ENCODE measurements at places on chromosomes 12 and 14.
A peak's percentile ranks its signal among the peaks of the same experiment; 100 is the strongest.

- DNase-seq, result no peak
These were observed 84.4 kb downstream of the SPATS2 start for GRCh38 chr12:49451468-49452259.

GRCh38 chr12:131894981-131895639 is 688 bp downstream of the ULK1 start:
- DNase-seq, result peak; percentile 4

DNA sequence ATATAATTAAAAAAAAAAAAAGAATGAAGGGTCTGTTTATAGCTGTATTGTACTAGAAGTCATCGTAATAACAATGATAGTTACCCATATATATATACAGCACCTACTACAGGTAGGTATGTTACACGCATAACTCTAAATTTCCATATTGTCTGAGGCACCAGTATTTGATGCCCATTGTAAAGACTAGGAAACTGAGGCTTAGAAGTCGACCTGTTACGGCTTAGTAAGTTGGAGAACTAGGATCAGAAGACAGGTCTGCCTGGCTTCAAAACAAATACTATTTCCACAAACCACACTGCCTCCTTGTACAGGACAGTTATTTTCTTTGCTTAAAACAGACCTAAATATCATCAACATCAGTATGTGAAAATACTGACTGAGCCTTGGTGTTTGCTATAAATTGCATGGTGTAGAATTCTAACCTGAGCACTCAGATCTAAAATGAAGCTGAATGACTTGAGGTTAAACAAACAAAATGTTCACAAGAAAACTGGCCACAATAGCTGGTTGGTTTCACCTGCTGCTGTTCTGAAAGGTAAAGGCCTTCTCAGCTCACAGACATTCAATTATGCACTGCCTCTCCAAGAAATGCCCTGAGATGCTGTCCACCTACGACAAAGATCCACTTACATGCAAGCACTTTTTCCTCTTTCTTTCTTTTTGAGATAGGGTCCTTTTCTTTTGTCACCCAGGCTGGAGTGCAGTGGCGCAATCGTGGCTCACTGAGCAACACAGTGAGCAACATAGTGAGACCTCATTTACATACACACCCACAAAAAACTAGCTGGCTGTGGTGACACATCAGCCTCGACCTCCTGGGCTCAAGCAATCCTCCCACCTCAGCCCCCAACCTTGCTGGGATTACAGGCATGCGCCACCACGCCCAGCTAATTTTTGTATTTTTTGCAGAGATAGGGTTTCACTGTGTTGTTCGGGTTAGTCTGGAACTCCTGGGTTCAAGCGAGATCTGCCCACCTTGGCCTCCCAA is 35.7 kb downstream of the SSH1 start:
- DNase-seq, result peak; percentile 59

GRCh38 chr12:65918021-65918420 is 93.7 kb downstream of the HMGA2 start:
- DNase-seq, result no peak

DNA sequence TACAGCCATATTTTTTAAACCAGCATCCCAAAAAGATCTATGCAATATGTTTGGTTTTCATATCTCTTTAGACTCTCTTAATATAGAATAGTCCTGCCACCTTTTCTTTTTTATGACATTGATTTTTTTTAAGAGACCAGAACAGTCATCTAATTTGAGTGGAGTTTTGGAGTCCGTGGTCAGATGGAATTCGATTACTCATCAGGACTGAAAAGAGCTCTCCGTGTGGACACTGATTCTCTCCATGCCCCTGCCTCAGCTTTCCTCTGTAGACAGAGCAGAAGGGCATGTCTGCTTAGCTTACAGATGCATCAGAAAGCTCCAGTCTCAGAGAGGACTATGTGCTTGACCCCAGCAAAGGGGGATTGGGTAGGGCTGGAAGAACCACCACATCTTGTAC is 27.8 kb downstream of the SMCO2 start:
- DNase-seq, result peak; percentile 89

DNA sequence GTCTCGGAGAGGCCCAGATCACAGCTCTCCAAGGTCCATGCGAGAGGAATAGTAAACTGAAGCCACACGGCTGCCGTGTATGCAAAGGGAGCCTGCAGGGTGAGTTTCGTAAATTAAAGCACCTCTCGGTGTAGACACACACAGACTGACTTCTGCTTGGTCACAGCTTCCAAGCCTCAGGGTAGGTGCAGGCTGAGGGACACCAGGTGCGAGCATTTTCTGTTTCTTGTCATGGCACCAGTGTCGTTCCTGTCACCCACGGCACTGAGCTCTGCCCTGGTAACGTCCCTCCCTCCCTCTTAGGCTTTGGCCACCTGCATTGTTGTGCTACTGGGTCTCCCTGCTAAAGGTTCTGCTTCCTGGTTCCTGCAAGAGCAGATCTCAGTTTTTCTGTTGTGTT is 76.2 kb upstream of the DYNC1H1 start:
- DNase-seq, result no peak

DNA sequence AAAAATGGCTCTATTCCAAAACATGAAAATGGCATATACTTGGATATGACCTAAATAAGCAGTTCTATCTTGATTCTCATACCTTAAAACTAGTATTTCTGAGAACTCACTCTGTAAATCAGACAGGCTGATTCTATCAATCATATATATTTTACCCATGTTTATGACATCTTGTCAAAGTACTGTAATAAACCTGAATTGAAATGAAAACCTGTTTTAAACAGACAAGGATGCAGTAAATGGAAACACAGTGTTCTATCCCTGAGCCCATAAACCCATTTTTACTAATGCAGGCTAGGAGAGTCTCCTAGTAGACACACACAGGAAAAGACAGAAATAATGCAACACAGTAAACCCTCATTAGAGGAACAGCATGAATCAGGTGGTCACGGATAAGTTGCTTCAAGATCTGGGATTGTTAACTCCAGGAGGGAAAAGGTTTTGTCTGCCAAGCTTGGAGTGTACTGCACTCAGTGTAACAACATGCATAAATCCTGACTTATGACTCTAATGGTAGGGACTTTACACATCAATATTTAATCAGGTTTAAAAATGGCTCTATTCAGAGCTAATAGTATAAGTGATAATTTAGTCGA is 93.6 kb upstream of the CPNE8 start:
- DNase-seq, result no peak

DNA sequence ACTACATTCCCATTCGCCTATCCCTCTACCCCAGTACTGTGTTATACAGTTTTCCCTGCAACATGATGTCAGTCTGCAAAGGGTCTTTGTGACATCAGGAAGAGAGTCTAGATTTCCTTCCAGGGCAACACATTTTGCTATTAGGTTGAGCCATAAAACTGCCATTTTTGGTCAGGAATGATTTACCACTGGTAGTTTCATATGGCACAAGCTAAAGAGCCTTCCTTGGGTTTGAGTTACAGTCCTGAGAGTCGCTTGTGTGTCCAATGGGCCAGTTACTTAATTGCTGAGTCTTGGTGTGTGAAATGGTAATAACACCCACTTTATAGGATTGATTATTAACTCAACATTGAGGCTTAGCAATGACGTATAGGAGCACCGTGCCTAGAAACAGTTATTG is 22.6 kb upstream of the AMIGO2 start:
- no peak for DNase-seq

DNA sequence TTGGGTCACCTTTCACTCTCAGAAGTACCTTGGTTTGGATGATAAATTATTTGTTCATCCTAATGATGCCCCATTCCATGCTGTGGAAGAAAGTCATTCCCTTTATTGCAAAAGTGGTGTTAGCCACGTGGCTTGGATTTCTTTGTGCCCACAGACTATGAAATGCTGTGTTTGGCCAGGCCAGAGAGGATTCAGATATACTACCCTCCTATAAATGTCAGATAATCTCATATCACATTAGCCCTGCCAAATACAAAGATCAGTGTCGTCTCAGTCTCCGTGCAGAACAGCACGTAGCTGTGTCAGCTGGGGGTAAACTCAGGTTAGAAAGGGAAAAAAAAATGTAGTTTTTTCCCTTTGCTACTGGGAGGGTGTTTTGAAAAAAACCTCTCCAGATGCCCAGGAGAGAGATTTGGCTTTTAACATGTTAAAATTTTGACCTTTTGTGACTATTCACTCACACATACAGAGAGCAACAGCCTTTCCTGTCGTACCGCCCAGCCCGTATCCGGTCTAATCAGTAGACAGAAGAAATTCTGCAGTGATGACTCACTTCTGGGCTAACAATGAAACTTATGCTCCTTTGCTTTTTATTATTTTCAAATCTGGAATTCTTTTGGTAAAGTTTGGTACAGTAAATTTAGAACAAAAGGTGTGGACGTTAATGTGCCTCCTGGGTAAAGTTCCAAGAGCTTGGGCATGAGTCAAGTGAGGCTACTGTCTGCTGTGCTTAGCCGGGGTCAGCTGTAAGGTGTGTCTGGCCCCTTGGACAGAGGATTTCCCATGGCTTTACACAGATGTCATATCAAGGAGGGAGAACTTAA is 8.5 kb upstream of the PTPRB start:
- DNase-seq, result peak; percentile 95

GRCh38 chr12:131323879-131324278 is 370.2 kb downstream of the ADGRD1 start:
- DNase-seq, result no peak

GRCh38 chr12:120263748-120264085 is 1.8 kb downstream of the PXN start:
- peak; percentile 29 for DNase-seq

DNA sequence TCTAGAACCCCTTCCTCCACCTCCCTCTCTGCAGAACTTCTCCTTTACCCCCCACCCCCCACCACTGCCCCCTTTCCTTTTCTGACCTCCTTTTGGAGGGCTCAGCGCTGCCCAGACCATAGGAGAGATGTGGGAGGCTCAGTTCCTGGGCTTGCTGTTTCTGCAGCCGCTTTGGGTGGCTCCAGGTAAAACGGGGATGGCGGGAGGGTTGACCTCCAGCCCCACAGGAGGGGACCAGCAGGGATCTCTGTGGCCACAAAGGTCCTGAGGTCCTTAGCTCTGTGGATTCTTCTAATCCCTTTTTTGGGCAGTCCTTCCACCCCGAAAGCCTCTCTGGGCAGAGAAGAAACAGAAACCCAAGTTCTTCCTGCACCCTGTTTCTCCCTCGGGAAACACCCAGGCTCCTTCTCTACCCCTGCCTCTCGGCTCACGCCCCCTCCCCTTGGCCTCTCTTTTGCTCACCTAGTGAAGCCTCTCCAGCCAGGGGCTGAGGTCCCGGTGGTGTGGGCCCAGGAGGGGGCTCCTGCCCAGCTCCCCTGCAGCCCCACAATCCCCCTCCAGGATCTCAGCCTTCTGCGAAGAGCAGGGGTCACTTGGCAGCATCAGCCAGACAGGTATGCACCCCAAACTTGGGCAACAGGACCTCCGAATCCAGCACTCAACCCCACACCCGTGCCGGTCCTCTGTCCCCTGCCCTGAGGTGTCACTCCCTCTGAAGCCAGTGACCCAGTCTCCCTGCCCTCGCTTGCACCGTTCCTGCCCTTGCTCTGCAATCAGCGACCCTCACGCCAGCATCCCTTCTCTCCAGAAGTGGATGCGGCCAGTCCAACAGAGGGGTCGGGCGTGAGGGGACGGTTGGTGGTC is 638 bp downstream of the LAG3 start:
- DNase-seq, result no peak
